ENCODE measurements at places on chromosomes 16 and 17.

DNA sequence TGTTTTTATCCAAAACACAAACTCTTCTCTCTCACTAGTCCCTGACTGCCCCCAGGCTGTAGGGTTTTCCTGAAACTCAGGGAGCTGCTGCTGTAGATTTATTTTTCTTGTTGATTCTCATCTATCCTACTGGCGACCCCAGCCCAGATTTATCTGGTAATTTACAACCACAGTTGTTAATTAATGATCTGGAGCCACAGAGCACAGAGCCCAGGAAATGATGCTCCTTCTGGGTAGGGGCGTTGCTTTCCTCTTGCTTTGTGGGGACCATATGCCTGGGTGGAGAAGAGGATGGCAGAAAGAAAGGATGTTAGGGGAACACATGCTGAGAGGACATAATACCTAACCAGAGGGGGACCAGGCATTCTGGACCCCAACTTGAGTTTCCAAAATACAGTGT lies 7.4 kb upstream of the ETV4 start:
- no peak for DNase-seq

DNA sequence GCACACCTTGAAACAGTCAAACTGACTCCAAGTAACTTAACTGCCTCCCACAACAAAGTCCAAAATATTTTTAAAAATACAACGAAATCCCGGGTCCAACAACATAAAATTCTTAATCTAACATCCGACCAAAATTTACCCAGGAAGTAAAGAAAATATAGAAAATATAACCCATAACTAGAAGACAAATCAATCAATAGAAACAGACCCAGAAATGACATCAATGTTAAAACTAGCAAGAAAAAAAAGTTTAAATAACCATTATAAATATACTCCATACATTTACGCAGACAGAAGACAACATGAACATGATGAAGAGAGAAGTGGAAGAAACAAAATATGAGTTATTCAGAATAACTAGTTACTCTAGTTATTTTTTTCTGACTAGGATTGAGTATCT lies 3.7 kb downstream of the ZNF597 start:
- DNase-seq: no peak

GRCh38 chr17:74259667-74260524 lies 14.1 kb upstream of the DNAI2 start:
- no peak for DNase-seq

GRCh38 chr17:2592971-2593820 lies at the start of gene PAFAH1B1:
Gene PAFAH1B1, plus strand, starts transcription at chr17:2593654. Its CDS starts 44,635 bp downstream, at chr17:2638289.
- DNase-seq: peak; percentile 97

GRCh38 chr17:60156746-60157145 lies 7.0 kb downstream of the CA4 start:
- no peak for DNase-seq

DNA sequence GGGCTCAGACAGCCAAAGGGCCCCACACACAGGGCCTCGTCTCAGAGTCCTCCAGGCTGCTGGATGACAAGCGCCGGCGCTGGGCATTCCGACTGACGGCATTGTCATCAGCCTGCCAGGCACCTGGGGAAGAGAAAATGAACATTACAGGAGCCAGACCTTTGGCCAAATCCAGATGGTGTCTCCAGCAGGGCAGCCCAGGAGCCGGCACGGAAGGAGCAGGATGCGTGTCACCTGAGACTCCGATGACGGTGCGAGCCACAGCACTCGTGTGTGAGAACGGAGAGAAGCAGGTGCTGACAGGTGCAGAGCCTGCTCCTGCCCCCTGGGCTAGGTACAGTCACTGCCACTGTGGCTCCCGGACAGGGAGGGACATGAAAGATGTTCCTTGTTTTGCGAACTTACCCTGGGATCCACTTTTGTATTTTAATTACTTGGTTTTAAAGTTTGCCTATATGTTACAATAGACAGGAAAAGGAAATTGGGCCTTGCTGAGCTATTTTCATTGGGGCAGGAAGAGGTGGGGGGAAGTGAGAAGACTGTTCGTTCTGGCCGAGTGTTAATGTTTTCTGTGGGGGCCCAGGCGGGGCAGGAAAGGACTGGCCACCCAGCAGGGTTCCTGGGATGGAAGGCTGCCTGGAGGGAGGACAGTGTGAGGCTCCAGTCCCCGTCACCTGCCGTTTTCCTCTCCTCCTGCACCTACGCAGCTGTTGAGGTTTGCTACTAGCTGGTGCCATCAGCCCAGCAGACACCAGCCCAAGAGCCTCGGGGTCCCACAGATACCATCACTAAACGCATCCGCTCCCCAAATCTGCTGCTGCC lies 4.4 kb upstream of the FOXJ1 start:
- no peak for DNase-seq

DNA sequence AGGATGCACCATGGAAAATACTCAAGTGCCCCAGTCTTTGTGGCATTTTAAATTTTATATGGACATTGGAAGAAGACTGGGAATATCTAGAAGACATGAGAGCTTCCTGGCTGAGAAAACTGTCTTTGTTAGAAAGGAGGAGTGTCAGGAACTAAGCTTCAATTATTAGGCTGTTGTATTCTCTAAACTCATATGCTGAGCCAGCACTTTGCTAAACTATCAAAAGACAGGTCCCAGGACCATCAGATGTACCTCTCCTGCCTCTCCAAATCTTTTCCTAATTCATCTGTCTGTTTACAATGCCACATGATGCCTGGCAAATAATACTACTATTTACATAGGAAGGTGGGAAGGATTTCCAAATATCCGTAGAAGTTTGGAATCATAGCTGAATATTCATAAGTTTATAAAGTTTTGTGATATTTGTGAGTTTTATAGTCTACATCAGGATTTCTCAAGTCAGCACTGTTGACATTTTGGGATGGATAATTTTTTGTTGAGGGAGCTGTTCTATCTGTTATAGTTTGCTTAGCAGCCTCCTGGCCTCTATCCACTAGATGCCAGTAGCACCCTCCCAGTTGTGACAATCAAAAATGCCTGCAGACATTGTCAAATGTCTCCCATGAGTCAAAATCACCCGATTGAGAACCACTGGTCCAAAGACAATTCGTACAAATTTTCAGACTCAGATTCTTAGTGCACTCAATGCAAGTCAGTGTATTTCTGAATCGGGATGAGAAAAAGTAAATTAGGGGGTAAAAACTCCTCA lies 61.2 kb upstream of the NETO2 start:
- no peak for DNase-seq

DNA sequence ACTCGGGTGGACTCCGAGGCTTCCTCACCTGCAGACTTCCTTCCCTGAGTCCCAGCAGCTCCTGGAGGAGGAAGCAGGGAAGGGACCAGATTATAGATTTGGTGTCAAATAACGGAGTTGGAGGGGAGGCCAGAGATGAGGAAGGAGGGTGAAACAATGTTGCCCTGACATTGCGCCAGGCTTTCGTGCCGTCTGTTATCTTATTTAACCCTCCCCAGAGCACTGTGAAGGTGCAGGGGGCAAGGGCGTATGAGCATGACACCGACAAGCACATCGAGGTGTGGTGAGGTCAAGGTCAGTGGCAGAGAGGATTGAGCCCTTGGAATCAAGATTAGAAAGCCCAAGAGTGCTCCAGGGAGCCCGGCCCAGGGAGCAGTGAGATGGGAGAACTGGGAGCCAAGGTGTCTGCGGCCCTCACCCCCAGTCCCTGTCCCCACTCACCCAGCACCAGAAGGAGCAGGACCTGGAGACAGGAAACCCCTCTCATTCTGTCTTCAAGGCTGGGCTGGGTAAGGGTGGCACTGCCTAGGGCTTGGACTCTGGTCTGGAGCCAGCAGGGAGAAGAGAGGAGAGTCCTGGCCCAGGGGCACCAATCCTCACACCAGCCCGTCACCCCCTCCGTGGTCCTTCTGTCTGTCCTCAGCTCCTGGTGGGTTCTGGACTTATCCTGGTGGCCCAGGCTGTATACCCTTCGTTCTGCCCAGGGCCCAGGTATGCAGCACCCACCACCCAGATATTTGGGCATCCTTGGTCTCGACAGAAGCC lies 1.1 kb downstream of the PRSS33 start:
- no peak for DNase-seq

GRCh38 chr16:4376893-4377572 lies 5.4 kb downstream of the VASN start:
- no peak for DNase-seq

DNA sequence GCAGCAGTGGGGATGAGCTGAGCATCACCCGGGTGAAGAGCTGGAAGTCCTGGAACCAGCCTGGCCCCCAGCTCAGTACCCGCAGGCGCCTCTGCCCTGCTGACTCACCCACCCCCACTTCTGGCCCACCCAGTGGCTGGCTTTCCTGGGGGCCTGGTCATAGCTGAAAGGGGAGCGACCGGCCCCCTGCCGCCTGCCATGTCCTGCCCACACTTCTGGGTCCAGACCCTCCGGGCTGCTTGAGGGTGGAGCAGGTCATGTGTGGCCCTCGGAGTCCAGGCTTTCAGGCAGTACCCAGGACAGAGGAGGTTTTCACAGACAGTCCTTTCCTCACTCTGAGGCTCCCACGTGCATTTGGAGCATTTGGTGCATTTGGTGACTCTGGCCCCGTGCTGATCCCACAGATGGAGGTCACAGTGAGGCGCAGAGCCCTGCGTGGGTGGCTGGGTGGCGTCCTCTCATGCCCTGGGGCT lies 7.1 kb upstream of the PIEZO1 start:
- DNase-seq: peak; percentile 64

- DNase-seq: no peak
Measured at GRCh38 chr16:13543850-13544249, 376.1 kb upstream of the ERCC4 start.

- DNase-seq: no peak
Measured at GRCh38 chr16:20191566-20191965, 117.9 kb upstream of the GPR139 start.

- DNase-seq: peak; percentile 89
Measured at GRCh38 chr16:1543085-1543896, 9.8 kb downstream of the TMEM204 start.

GRCh38 chr16:6861815-6862477 lies 470.7 kb upstream of the RBFOX1 start:
- DNase-seq: no peak

DNA sequence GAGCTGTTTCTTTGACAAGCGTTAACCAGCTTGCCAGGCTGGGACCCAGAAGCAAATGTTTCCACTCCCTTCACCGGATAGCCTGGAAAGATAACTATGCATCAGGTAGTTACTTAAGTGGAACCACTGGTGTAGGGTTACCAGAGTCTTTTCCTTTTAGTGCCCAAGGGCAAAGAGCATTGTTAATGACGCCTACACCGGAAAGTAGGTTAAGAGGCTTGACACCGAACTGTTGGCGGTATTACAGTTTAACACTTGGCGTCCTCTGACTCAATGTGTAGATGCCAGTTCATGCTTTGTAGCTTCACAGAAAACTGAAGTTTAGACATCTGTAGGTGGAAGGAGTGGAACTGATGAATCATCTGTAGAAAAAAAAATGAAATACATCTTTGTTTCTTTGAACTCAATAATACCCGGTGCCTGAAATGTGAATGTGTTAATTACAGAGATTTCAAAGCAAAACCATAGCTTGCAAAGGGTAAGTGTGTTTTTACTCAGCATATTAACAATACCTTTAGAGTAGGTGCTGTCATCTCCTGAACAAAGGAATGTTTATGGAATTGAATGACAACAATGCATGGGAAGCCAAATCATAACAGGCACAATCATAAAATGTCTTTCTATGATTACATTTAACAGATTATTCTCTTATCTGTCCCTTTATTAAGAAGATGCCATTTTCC lies 426.7 kb upstream of the SALL1 start:
- no peak for DNase-seq

DNA sequence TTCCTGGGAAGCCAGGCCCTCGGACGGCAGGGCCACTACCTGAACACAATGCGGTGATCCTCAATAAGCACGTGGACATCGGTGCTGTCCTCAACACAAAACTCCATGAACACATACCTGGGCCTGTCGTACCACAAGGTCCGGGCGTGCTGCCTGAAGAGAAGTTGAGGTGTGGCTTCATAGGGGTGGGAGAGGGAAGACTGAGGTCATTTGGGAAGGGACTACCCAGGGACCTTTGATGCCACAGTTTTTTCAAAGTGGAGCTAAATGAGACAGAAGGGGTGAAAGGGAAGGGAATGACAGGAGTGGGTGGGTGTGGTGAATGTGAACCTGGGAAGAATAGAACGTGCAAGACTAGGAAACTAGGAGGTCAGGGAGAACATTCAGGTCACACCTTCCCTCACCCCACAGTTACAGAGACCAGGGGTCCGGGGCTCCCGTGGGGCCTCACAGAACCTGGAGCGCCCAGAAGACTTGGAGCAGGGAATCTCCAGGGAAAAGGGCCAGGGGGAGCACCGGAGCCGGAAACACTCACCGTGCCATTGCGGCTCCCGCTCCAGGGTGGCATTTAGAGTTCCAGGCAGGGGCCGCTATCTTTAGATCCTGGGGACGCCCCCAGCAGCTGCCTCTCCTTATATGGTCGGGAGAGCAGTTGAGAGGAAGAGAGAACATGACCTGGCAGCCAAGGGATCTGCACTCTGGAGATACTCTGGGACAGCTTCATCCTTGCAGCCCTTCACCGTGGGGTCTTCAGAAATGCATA lies at the start of gene PTGES3L:
Gene PTGES3L (minus strand): TSS at position 570 of the 763 bp plus-strand sequence. CDS start 27 bp downstream, at position 543.
- DNase-seq: peak; percentile 50

- peak; percentile 8 for DNase-seq
Measured at GRCh38 chr16:85172455-85173145, 60.3 kb upstream of the CIBAR2 start.

- DNase-seq: no peak
Measured at GRCh38 chr17:4170639-4171280, 27.8 kb downstream of the CYB5D2 start.

GRCh38 chr17:82890339-82890730 lies 50.5 kb upstream of the ZNF750 start:
- no peak for DNase-seq

GRCh38 chr17:17088541-17089525 lies 46.6 kb downstream of the MPRIP start:
- no peak for DNase-seq

DNA sequence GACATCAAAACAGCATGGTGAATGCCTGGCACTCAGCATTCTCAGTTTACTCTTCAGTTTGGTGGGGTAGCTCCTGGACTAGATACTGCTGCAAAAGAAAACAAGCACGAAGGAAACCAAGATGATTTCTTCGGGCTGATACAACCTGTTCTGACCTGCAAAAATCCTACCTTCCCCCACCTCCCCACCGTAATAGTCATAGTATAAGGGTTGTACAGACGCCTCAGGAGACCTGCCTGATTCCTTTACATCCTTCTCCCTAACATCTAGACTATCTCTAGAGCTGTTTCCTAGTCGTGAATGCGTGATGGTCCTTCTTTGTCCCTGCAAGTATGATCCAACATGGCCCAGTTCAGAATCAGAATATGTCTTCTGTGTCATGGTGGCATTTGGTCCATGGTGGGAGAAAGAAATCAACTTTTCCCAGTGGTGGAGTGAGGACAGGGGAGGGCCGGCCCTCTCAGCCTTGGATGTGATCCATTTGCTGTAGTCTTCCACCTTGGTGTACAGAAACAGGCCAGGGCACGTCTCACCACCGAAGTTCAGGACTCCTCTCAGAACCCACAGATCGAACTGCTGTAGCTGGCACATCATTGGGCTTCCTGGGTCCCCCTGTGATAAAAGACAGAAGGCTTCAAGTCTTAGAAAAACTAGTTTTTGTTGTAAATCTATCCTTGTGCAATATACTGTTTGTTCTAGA lies 14.5 kb downstream of the PRSS54 start:
- DNase-seq: no peak

Data from suppressor macrophage treated with lipopolysaccharide for 4 hours (primary cell).